ENCODE measurements at places on chromosomes 2 and 18. TPM values are rescaled to one million over a fixed set of nuclear protein-coding genes. Genes with fewer than 3 reads are reported as not detected.

Gene SERPINB3
- 464 TPM for total RNA-seq

Gene MTIF2
- 19.4 TPM for total RNA-seq

DNA sequence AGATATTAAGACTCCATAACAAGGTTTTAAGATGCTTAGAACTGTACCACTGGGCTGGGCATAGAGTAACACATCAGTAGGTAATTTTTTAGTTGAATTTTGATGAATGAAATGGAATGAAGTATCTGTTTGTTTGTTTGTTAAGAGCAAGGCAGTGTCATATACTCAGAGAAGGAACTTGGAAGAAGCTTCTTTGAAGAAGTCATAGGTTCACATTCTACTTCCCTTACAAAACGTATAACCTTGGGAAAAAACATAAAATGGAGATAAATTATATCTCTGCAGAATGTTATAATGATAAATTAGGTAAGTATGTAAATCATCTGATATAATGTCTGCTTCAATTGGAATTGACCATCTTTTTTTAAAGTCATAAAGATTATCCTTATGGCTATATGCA is 122.1 kb upstream of the SLC39A10 start:
- DNase-seq, result no peak

Gene CHRNG
- total RNA-seq, result not detected

Data from vagina (tissue), 2 donors.